ENCODE measurements at places on chromosomes 3 and 15.
A peak's percentile ranks its signal among the peaks of the same experiment; 100 is the strongest.

GRCh38 chr3:190131329-190131728, 10.6 kb upstream of the P3H2 start:
- no peak for DNase-seq

GRCh38 chr15:35783203-35783602, 237.2 kb upstream of the DPH6 start:
- DNase-seq = no peak

DNA sequence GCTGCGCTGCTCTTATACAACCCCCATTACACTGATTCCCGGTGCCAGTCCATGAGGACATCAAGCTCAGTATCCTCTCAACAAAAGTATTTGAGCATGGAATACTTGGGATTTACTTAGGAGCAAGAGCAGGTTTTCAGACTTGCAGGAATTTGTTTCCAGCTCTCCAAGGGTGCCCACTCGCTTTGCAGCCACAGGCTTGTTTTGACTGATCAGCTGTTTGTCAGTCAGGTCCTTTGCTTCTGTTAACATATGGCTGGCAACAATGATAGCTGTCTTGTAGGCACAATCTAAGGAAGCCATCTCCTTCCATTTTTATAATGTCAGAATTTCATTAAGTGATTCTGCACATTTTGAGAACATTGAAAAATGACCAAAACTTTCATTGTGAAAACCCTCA, 38.2 kb upstream of the MCF2L2 start:
- no peak for DNase-seq

- DNase-seq = no peak
Measured at GRCh38 chr15:88132499-88132898, 124.0 kb downstream of the NTRK3 start.

GRCh38 chr3:37957539-37957936, 33.0 kb upstream of the VILL start:
- DNase-seq = no peak

GRCh38 chr15:83978588-83978987, 257.0 kb upstream of the GOLGA6L4 start:
- DNase-seq = no peak

GRCh38 chr3:178238179-178238578, 298.1 kb upstream of the KCNMB2 start:
- no peak for DNase-seq

- no peak for DNase-seq
Measured at GRCh38 chr3:152047465-152047864, 174.0 kb downstream of the SUCNR1 start.

GRCh38 chr3:109184726-109185125, 48.2 kb downstream of the C3orf85 start:
- DNase-seq = no peak

- DNase-seq = no peak
Measured at GRCh38 chr15:47561102-47561501, 156.2 kb upstream of the SEMA6D start.

DNA sequence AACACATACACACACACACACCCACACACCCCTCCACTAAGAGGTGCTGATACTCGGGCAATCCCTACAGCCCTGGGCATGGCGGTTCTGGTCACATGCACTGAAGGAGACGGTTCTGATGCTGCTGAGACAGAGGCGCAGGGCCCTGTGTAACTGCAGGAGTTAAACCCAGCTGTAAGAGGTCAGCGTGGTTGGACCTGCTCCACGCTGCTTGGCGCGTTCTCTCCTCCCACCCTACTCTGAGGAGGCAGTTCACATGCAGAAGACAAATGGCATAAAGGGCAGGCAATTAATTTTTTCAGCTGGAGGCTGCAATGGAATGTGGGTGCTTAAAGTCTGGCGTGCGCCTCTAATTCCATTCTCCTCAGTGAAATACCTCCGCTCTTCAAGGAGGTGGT, 35.2 kb downstream of the GRK7 start:
- DNase-seq = no peak

DNA sequence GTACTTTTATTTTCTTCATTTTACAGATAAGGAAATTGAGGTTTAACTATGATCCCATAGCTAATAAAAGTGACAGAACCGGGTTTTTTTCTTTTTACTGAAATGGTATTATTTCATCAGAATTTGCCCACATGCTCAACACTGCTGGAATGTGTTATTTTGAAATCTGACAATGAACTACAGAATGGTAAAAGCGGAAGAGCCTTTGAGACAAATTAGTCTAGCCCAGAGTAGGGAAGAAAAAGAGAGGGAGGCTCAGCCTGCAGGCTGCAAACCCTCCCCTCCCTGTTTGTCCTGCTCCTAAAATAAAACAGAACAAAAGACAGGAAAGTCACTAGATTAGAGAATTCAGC, 100.3 kb upstream of the LIPC start:
- no peak for DNase-seq

DNA sequence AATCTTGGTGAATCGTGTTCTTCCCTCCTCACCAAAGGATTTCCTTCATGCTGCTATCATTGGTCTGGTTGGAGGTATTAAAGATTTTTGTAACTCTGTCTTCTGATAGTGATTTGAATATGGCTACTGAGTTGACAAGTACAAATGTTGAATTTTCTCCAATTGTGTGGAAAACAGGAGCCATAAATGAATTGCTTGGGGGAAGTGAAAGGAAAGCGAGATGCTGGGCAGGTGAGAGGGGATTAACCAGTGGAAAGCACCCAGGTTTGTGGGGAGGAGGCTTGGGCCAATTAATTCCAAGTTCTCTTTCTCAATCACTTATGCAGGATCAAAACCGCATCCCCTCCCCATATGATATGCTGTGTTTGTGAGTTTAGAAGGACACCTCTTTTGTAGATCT, 372.5 kb downstream of the IL20RB start:
- no peak for DNase-seq

- peak; percentile 12 for DNase-seq
Measured at GRCh38 chr3:44235604-44236484, 5.8 kb upstream of the TOPAZ1 start.

- no peak for DNase-seq
Measured at GRCh38 chr15:23516866-23517265, 48.6 kb upstream of the MKRN3 start.

- DNase-seq = no peak
Measured at GRCh38 chr3:23666818-23667217, 138.9 kb upstream of the UBE2E1 start.

DNA sequence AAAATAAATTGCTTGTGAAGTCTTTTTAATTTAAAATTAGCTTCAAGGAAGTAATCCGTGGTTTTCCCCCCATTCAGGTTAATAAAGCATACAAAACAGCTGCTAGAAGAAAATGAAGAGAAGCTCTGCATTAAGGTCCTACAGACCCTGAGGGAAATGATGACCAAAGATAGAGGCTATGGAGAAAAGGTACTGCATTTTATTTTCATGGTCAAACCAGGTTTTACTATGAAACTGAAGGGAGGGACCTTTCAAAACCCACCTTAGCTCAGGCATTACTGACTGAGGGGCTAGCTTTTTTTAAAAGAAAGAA, 218.5 kb downstream of the ITPR1 start:
- DNase-seq = no peak

DNA sequence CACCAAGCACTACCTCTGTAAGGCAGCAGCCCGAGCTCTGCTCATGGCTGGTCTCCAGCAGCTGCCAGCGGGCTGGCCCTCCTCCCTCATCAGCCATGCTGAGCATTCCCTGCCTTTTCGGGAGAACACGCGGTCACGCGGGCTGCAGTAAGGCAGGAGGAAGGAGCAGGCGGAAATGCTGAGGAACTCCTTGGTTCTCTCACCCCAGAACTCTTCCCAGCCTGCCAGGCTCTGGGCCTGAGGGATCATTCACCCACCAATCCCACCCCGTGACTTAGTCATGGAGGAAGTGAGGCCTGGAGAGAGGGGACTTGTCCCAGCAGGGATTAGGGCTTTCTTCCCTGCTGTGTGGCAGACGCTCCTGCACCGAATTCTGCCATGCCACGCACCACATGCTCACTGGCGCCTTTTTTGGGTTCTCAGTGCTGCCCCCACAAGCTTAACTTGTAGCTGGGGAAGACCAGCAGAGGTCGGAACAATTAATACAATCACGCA, 42.9 kb upstream of the RPL32 start:
- DNase-seq = no peak

GRCh38 chr3:72748659-72749058, 99.6 kb downstream of the SHQ1 start:
- no peak for DNase-seq

DNA sequence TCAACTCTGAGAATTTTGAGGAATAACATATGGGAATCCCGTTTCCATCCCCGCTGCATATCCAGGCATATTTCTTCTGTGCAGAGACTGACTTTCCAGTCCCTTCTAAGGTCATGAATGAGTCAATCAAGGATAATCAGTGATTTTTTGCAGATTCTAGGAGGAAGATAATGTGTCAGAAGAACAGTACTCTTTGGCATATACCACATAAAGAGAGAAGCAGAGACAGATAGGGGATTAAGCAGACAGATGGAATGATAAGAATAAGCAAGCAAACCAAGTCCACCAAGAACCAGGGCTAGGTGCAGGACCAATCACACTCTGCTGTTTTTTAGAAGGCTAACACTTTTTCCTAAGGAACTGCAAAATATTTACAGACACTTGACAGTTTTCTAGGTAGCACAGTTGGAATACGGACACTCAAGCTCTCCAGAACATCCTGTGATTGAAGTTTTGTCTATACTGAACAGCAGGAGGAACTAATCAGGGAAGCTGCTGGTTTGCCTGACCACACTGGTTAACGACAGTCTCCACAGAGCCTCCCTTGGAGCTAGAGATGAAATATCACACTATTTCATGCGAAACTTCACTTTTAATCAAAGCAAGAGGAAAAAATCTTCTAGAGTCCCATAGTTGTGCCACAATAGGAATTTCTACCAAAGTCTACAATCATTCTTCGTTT, 450.0 kb upstream of the KCNMB2 start:
- no peak for DNase-seq

DNA sequence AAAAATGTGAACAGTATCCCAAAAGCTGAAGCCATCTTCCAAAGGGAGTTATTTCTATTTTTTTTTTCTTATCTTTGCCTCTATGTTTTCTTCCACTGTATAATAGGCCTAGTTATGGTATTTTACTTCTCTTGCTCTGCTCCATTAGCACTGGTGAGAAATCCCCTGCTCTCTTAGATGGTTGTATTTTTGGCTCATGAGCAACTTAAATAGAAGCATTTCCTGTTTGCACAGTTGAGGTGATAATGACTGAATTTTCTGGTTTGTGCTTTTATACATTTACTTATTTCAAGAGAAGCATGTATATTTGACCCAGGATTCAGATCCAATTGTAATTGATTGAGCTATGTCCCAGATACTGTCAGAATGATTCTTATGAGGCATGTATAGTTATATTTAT, 61.6 kb upstream of the CD200R1L start:
- no peak for DNase-seq

DNA sequence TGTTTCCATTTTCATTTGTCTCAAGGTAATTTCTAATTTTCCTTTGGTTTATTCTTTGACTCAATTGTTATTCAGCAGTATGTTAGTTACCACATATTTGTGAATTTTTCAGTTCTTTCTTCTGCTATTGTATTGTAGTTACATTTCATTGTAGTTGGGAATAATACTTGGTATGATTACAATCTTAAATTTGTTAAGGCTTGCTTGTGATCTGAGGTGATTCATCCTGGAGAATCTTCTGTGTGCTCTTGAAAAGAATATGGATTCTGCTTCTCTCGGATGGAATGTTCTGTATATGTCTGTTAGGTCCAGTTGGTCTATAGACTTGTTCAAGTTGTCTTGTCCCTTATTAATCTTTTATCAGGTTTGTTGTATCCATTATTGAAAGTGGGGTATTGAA, 63.4 kb upstream of the VEPH1 start:
- DNase-seq = no peak

GRCh38 chr3:190605385-190605784, 91.5 kb downstream of the IL1RAP start:
- no peak for DNase-seq

DNA sequence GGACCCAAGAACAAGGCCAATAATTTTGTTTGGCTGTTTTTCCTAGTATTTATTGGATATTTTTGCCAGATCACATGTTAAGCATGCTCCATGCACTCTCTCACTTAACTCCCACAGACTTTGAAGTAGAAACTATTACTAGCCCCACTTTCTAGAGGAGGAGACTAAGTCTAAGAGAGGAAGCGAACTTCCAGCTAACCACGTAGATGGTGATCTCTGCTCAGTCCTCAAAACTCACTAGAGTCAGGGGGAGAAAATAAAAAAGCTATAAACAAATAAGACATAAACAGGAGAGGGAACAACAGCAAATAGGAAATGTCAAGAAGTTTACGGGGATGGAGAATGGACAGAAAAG, 481.0 kb upstream of the PROK2 start:
- DNase-seq = no peak

- no peak for DNase-seq
Measured at GRCh38 chr3:19702416-19703078, 231.5 kb downstream of the EFHB start.

- DNase-seq = no peak
Measured at GRCh38 chr15:79265167-79265566, 17.4 kb upstream of the ANKRD34C start.

GRCh38 chr3:32240159-32240545, 1.7 kb downstream of the CMTM8 start:
- DNase-seq = peak; percentile 4

DNA sequence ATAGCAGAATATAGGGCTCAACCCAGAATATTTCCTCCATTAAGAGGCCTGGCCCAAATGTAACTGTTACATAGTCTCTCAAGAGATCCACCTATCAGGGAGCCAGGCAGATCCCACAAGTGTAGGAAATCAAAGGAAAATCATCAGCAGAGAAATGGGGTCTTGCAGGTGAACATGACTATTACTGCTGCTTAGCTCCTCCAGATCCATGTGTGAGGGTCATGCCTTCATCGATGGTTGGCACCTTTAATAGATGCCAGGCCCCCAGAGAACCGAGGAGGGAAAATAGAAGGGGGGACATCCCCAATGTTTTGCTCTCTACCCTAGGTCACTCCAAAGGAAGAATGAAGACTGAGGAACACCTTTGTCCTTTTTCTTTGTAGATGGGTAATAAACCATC, 1029.9 kb upstream of the CADM2 start:
- DNase-seq = no peak

DNA sequence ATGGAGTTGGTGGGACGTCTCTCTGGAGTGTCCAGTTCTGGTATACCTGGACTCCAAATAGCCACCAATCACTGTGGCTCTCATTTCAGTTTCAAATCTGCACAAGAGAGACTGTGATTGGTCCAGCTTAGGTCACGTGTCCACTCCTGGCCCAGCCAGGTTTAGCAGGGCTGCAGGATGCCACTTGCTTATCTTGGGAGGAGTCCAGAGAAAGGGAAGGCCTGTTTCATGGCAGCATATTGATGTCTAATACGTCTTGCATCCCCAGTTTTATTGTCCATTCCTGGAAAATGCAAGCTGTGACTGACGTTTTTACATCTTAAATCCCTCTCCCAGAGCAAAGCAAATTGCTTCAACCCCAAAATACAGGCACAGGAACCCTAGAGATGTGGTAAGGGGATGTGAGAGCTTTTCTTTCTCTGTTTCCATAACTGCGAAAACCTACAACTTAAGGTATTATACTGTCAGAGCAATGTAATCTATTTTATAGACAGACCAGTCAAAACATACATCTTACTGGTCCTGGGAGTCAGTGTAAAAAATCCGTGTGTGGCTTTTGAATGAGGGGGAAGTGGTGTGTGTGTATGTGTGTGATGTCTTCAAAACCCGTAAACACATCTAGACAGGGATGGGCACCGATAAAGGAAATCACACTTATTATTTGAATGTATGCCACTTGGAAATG, 274.4 kb downstream of the TLE3 start:
- no peak for DNase-seq

- no peak for DNase-seq
Measured at GRCh38 chr15:69602921-69603320, 150.3 kb downstream of the RPLP1 start.

All from NCI-H1105 (cell line).